Aorta (tissue), 5 donors: ENCODE measurements at places on chromosomes 6 and 20.

DNA sequence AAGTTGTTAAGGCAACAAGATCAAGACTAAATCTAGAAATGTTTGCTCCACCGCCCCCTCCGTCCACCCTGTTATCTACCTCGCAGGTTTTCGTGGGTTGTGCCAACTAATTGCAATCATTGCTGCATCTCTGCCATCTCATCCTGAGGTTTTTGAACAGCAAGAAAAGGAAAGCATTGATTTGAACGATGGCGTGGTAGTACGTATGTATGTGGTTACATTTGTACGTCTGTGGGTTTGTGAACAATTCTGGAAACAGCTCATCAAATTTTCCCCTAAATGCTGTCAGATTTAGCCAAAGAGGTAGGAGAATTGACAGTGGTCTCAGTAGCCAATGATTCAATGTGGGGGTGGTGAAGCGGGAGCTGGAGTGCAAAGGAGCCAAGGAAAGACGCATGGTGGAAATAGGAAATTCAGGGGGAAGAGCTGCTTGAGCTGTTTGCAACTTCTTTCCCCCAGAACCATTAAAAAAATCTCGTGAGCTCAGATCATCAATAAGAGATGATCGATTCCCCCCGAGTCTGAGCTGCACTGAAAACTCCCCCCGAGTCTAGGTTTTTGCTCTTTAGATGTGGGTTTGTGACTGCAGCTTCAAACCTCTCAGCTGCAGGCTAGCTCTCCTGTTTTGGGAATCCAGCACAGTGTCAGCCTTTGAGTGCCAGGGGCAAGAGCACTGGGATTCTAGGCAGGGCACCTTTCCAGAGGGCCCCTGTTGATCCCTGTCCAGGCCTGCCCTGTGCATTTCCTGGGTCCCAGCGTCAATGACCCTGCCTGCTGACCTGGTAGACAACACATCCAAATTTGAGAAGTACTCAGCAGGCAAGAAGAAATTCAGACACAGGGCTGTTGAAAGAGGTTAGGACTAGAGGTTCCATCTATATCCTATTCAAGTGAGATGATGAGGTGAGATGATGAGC lies 72.6 kb upstream of the LY86 start:
- no peak for DNase-seq

- no peak for DNase-seq
Measured at GRCh38 chr6:14089224-14089623, 28.3 kb upstream of the CD83 start.

DNA sequence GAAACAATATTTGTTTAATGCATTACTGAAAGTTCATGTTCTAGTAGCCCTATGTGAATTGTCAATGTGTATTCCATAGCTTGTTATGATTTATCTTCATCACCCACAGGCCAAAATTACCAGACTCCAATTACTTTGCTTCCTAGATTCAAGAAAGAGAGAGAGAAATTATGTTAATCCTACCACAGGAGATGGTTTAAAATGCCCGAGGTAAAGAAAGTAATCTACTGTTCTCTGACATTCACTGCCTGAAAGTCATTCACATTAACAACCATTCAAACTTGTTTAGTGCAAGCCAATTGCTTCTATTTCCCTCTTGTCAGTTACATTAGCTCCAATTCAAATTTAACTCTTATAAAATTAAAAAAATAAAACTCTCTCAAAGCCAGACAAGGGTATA lies 260.4 kb upstream of the THEMIS start:
- no peak for DNase-seq

GRCh38 chr6:81937296-81937937 lies 184.9 kb upstream of the TENT5A start:
- DNase-seq, result no peak

GRCh38 chr6:129292836-129293235 lies 409.9 kb downstream of the LAMA2 start:
- DNase-seq, result no peak

DNA sequence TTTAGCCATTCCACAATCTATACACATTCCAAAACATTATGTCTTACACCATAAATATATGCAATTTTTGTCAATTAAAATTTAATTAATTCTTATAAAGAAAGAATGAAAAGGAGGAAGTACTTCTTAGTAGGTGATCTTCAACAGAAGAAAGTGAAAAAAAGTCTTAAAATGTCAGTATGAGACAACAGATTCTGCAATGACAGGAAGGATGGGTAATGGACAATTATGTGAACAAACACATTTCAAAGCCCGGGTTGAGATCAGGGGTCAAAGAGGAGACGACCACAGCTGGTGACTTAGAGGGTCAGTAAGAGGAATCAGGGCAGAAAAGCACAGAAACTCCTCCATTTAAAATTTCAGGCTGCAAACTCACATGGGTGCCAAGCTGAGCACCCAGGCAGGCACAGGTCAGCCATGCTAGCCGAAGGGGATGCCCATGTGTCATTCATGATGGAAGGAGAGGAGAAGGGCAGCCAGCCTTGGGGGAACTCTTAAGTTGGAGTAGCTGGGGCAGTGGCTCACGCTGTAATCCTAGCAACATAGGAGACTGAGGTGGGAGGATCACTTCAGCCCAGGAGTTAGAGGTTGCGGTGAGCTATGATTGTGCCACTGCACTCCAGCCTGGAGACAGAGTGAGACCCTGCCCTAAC lies 11.0 kb downstream of the VSX1 start:
- no peak for DNase-seq

- DNase-seq, result no peak
Measured at GRCh38 chr20:11311659-11312224, 606.0 kb upstream of the BTBD3 start.

DNA sequence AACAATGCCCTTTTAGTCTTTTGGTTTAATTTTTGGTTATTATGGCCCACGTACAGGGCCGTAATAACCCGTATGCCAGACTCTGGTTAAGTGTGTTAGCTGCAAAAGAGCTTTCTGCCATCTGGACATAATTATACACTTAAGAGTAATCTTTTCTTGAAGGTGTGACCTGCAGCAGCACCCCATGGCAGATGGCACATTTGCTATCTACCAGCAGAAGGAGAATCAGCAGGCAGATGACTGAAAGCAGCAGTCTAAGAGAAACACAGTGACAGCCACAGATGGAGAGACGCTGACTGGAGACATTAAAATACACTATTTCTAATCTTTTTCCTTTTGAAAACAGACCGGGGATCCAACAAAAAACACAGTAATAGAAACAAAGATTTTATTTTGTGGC lies 18.7 kb downstream of the ASF1A start:
- no peak for DNase-seq

DNA sequence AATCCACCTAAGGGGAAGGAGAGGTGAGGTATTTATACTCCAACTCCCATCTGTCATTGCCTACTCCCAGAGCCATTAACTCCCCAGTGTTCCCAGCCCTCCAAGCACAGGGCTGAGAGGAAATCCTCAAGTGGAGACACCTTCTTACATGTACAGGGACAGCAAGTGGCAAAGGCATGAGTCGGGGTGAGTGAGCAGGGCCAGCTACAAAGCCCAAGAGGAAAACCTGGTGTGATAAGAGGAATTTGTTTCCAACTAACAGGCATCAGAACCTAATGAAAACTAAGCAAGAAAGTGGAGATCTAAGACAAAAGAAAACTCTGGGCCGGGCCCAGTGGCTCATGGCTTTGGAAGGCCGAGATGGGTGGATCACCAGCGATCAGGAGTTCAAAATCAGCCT lies 70.0 kb upstream of the SRSF6 start:
- DNase-seq, result no peak

- DNase-seq, result no peak
Measured at GRCh38 chr20:611047-611842, 1.1 kb upstream of the TCF15 start.

GRCh38 chr6:26497610-26498009 lies 2.5 kb upstream of the BTN1A1 start:
- DNase-seq, result no peak

DNA sequence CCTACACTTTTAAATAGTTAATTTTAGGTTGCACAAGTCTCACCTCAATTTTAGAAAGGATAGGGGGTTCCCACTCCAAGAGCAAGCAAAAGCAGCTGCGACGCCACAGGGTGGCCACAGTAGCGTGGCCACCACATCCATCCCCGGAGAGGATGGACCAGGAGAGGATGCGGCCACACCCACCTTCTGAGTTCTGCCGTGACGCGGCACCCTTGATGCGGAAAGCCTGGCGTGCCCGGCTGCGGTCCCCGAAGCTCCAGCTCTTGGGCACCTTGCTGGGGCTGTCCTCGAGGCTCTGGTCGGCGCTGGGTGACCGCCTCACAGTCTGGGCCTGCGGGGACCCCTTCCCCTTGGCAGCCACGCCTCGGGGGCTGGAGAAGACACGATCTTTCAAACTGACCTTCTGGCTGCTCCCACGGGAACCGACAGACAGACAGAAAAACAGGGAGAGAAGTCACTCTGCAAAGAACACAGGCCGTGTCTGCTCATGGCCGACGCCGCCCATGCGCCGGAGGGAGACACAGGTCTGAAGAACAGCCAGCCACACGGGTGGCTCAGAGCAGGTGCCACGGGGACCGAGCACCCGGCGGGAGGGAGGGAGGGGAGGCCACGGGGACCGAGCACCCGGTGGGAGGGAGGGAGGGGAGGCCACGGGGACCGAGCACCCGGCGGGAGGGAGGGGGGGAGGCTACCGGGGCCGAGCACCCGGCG lies 53.7 kb upstream of the CHRNA4 start:
- DNase-seq, result no peak

- DNase-seq, result no peak
Measured at GRCh38 chr6:164336455-164336854, 921.9 kb downstream of the QKI start.

- no peak for DNase-seq
Measured at GRCh38 chr6:133040803-133041419, 200.2 kb upstream of the EYA4 start.

DNA sequence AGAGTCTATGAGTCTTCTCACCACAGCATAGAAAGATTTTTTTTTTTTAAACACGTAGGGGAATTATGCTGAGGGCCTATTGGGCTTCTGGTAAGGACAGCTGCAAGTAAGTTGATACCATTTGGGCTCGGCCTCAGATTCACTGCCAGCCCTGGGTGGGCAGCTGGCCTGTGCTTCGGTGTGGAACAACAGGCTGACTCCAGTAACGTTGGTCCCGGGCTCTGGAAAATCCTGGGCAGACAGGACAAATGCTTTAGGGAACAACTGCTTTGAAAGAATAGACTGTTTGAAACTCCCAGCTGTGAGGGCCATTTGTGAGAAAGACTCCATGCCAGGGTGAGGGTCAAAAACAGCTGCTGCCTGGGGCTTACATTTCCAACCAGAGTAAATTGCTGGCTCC lies 366.5 kb downstream of the QKI start:
- DNase-seq, result no peak

DNA sequence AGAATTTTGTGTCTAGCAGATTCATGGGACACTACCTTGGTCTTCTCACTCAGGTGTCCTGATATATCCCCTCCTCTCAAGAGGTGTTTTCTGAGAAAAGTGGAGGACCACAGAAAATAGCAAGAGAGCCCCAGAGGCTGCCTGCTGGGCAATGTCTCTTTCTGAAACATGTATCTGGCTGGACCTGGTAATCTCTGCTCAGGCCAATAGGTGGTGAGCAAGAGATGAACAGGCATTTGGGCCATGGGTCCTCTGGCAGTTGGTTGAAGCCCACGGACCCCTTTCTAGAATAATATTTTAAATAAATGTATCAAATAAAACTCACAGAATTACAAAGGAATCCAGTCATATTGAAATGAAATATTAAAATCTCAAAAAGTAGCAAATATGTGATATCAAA lies 8.8 kb upstream of the THBD start:
- no peak for DNase-seq

- DNase-seq, result no peak
Measured at GRCh38 chr6:158057213-158057987, 75.7 kb downstream of the SYNJ2 start.

DNA sequence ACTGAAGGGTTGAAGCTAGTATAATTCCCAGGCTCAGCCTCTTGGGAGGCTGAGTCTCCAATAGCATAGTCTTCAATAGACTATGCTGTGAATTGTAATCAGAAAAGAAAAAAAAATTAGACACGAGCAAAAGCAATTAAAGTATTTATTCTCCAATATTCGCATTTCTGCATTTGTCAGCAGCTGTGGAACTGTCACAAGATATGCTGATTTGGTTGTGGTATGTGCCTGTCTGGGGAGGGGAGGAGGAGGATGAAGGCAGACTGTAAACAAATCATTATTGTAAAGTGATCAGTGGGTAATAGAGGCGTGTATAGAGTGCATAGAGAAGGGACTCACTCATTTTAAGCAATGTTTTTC lies 10.1 kb upstream of the BICRAL start:
- DNase-seq, result no peak

GRCh38 chr20:61354901-61355495 lies 102.9 kb downstream of the CDH4 start:
- DNase-seq, result no peak

GRCh38 chr6:56072856-56073255 lies 174.5 kb downstream of the COL21A1 start:
- no peak for DNase-seq

- DNase-seq, result no peak
Measured at GRCh38 chr6:137810554-137811120, 56.4 kb upstream of the TNFAIP3 start.

DNA sequence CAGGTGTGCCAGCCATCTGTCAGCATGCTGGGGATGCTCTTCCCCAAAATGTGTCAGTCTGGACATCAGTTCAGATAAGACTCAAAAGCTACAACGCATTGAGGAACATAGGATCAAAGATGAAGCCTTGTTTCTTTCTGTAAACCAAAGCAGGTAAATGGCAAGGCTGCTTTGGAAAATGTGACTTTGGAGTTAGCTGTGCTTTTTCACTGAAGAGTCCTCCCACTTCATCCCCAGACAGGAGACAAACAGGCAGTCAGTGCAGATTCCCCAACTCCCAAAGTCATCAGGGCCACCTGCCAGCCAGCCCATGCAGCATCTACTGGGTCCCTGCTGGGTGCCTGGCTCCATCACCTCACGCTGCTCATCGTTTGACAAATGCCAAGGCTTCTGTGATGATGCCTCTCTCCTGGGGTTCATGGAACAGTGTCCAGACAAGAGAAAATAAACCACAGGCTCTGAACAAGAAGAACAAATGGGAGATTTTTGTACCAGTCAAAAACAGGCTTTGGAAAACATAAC lies 205.0 kb upstream of the BTBD3 start:
- DNase-seq, result no peak
